ENCODE measurements at places on chromosomes 12 and 14.

- no peak for DNase-seq
Observed at GRCh38 chr14:69613312-69614073, 2.1 kb downstream of the SUSD6 start.

- no peak for DNase-seq
Observed at GRCh38 chr12:64082866-64083268, 139.2 kb downstream of the KICS2 start.

- DNase-seq, result peak; percentile 26
Observed at GRCh38 chr14:23147676-23148075, 28.6 kb upstream of the CEBPE start.

- DNase-seq, result no peak
Observed at GRCh38 chr14:32597771-32598170, 268.7 kb downstream of the AKAP6 start.

GRCh38 chr14:95006051-95006450 lies 151.3 kb downstream of the DICER1 start:
- no peak for DNase-seq

GRCh38 chr12:19482551-19483109 lies 43.3 kb downstream of the AEBP2 start:
- DNase-seq, result no peak

DNA sequence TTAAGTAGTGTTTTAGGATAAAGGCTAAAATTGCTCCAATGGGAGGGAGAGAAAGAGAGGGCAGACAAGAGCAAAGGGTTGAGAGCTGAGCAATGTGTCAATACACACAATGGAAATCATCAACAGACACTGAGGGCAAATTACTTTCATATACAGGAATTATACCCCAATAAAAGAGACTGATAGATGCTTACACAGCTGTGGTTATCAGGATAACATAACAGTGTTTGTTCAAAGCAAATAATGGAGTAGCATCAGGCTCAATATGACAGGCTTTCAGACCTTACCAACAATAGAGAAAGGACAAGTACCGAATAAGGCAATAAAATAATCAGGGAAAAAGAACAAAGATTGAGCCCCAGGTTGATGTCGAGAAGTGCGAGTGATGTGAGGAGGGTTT lies 53.4 kb upstream of the DIO2 start:
- DNase-seq, result no peak

GRCh38 chr12:93785249-93786010 lies 108.3 kb downstream of the CRADD start:
- peak; percentile 97 for DNase-seq

DNA sequence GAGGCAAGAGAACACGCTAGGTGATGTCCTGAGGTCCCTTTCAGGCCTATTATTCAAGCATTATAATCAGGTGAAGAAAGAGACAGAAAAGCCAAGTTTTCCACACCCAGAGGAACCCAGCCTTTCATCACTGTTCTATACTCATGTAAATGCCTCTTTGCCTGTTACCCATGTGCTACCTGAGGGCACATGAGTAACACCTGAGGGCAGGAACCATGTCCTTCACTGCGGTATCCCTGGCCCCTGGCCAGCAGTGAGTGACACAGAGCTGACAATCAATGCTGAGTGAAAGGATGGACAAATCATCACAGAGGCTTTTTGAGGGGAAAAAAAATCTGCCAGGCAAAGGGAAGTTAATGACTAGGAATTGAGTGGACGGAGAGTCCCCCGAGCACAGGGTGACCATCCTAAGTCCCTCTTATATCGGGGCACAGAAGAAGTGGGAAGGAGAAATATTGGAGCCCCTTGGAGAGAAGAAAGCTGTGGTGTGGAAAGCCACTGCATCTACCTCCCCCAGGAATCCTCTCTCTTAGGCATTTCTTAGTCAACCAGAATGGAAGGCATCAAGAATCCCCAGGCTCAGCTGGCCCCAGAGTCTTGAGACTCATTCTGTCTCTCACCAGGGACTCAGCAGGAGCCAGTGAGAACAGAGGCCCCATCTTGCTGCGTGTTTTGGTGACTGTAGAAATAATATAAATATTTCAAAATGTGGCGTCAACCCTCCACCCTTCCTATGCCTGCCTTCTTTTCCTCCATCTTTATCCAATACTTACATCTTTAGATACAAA lies 212.9 kb downstream of the DPF3 start:
- no peak for DNase-seq

GRCh38 chr12:116719731-116720528 lies 17.9 kb downstream of the SPRING1 start:
- no peak for DNase-seq

GRCh38 chr14:101876555-101876938 lies 87.8 kb upstream of the DYNC1H1 start:
- peak; percentile 14 for DNase-seq

GRCh38 chr14:105047283-105048016 lies 17.8 kb downstream of the GPR132 start:
- no peak for DNase-seq

DNA sequence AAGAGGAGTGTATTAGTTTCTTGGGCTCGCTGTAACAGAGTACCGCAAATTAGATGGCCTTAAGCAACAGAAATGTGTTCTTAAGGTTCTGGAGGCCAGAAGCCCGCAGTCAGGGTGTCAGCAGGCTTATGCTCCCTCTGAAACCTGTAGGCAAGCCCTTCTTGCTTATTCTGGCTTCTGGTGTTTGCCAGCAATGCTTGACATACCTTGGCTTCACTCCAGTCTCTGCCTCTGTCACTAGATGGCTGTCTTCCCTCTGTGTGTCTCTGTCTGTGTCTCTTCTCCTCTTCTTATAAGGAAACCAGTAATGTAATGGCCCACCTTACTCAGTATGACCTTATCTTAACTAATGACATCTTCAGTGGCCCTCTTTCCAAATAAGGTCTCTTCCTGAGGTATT lies 85.1 kb downstream of the DERA start:
- DNase-seq, result peak; percentile 51

DNA sequence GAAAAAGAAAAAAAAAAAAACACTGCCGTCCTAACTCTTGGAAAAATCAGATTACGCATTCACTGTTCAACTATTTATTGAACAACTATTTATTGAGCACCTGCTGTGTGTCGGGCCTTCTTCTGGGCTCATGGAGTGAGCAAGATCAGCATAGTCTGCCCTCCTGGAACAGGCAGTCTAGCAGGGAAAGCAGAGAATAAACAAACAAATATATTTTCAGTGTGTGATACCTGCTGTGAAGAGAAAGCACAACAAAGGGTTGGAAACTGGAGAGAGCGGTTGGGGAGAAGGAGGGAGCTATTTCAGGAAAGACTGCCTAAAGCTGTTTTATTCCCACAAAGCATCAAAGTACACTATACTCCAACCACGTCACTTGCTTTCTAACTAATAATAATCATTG lies 10.8 kb downstream of the PROX2 start:
- DNase-seq, result no peak

- peak; percentile 87 for DNase-seq
Observed at GRCh38 chr12:114835031-114835430, 151.1 kb upstream of the TBX3 start.

DNA sequence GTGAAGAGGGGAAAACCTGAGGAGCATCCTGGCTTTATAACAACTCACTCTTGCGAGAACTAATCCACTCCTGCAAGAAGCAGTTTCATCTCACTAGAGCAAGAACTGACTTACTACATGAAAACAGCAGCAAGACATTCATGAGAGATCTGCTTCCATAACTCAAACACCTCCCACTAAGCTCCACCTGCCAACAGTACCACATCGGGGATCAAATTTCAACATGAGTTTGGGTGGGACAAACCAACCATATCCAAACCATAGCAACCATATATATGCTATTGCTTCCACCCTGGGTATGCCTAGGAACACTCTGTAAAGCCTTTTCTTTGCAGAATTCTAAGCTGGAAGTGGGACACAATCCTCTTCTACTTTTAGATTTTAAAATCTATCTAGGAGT lies 13.9 kb upstream of the AVPR1A start:
- DNase-seq, result no peak

- no peak for DNase-seq
Observed at GRCh38 chr12:75738486-75738885, 227.1 kb upstream of the KRR1 start.

DNA sequence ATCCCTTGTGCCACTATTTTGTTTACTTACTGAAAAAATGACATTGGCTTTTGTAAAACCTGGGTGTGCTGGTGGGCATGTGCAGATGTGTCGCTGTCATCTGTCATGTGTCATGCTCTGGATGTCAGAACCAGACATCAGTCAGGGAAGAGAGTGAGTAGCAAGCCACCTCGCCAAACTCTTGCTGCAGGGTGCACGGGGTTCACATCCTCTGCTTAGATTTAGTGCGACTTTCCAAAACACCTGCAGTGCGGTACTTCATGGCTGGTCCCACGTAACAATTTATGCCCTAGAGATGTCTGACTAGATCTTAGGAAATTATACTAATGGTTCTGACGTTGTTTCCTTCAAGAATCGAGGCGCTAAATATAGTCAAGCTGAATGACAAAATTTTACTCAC lies 106.7 kb downstream of the CRADD start:
- DNase-seq, result no peak

- no peak for DNase-seq
Observed at GRCh38 chr12:65411171-65411570, 132.7 kb downstream of the MSRB3 start.

- no peak for DNase-seq
Observed at GRCh38 chr12:16949871-16950667, 344.1 kb upstream of the LMO3 start.

GRCh38 chr14:37194698-37195097 lies 3.0 kb upstream of the MIPOL1 start:
- no peak for DNase-seq

DNA sequence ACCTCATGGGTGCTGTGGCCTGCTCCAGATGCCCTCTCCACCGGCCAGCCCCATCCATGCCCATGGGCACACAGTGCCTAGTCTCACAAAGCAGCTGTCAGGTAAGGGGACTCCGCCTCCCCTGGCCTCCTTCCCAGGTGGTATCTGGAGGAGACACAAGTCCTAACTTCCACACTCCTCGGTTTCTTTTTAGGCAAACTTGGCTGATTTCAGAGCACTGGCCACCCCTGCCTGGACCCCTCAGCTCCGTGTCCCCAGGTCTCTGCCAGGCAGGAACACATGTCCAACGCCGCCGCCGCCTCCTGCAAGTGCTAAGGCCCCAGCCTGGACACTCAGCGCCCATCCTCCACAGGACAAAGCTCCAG lies 324.1 kb upstream of the DIO3 start:
- DNase-seq, result no peak

DNA sequence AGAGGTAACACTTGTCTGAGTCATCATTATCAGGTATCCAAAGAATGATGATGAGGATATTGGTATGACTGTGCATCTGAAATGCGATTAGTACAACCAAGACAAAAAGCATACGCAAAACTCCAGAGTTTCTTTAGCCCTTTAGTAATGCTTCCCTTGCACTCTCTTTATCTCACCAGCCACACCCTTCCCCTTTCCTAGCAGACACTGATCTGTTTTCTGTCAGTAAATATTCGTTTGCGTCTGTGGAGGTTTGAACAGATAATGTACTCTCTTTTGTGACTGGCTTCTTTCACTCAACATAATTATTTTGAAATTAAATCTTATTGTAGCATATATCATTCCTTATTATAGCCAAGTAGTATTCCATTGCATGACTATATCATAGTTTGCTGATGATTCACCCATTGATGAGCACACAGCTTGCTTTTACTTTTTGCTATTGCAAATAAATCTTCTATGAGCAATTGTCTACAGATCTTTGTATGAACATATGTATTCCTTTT lies 775.7 kb downstream of the SLC6A15 start:
- peak; percentile 69 for DNase-seq

- DNase-seq, result no peak
Observed at GRCh38 chr12:42612231-42612613, 22.7 kb upstream of the PRICKLE1 start.

DNA sequence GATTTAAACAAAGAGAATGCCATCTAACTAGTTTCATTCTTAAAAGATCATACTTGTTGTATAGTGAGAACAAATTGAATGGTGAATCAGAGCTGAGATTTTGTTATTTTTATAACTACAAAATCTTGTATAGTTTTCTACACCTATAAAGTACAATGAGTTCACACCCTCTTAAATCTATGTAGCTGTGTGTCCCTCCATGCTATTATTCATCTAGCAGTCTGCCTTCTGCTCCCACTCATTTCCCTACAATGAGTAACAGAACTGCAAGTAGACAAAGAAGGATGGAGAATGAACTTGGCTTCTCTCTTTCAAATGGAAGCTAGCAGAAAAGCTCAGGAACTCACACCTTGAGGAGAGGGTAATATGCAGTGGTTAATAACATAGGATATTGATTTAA lies 7.1 kb downstream of the IFNG-AS1 start:
- no peak for DNase-seq

DNA sequence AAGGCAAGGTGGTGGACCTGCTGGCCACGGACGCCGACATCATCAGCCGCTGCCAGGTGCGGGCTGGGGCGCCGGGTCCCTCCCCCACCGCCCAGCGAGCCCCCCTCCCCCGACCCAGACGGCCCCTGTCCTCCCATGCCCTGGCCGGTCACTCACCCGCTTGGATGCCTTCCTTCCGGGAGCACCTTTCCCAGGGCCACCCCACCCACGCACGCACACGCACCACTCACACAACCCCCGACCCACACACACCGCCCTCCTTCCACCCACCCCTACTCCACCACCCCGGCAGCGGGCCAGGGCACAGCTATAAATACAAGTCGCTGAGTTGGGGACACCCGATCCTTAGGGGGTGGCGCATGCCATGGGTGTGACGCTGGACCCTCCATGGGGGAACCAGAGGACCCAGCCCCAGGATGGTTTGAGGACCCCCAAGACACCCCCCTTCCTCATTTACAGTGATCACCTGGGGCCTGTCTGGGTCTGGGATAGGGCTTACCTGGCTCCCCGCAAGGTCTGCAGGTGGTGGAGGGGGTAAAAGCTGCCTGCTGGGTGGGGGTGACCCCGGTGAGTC lies 465 bp downstream of the ADSS1 start:
- DNase-seq, result no peak

GRCh38 chr12:116180448-116180847 lies 97.0 kb downstream of the MED13L start:
- DNase-seq, result no peak

- DNase-seq, result no peak
Observed at GRCh38 chr14:97846156-97846555, 1049.0 kb downstream of the VRK1 start.

DNA sequence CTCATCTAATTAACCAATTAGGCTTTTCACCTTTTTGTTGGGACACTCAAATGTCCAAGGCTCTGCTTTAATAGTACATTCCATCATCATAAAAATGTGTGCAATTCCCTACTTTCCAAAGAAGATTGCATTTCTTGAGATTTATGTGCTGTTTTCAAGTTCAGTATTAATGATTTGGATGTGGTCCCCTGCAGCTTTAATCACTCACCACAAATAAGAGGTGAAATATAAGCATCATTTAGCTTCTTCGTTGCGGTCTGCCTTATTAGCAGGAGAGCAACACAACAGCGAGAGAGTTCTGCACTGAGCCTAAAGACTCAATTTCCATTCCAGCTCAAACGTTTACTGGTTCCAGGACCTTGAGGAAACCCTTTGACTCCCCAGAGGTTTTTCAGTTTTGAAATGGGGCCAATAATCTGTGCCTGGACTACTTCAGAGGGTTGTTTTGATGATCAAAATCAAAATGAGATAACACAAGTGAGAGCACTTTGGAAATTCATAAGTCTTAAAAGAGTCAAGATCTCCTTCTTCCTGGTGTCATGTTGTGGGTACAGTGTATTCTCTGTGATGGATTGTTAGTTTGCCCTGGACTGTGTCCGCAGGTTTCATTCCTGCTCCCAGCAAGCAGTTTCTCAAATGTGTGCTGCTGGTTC lies 53.1 kb downstream of the RERG start:
- no peak for DNase-seq
